ENCODE measurements at places on chromosomes 4 and X.

- no peak for DNase-seq
These were observed 27.0 kb downstream of the SLC10A6 start for GRCh38 chr4:86822136-86822535.

GRCh38 chr4:39970671-39971640 lies 6.8 kb downstream of the PDS5A start:
- peak; percentile 23 for DNase-seq

DNA sequence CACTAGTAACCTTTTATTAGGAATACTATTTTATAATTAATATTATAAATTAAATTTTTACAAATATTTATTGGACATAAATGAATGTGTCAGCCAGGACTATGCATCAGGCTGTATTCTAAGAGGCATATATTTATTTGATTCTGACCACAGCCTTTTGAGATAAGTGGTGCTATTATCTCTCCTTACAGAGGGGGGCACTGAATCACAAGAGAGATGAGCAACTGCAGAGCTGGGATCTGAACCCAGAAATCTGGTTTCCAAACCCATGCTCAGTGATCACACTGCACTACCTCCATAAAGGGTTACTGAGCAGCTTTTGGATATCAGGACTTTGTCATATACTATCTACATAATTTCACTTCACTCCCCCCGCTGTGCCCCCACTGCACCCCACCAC lies 322.0 kb downstream of the TMA16 start:
- DNase-seq: no peak

DNA sequence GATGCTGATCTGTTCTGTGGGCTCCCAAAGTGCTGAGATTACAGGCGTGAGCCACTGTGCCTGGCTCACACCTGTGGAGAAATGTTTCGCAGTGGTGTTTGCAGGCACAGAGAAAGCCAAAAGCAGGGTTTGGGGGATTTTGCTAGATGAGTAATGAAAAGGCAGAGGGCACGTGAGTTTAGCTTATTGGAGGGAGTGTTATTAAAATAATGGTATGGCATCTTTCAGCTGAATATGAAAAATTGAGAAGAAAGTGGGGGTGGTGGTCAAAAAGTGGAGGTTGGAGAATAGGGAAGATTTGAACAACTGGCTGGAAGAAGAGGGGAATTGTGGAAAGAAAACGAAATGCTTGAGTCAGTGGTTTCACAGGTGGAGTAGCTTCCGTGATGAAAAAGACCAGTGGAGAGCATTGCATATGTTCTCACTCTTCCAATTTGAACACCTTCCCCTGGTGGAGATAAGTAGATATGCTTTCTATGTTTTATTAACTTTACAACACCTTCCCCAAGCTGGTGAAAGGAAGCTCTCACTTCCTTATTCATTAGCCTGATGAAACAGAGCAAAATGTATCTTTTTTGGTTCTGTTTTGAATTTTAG lies 1.1 kb upstream of the CHST7 start:
- peak; percentile 13 for DNase-seq

GRCh38 chr4:23881052-23881501 lies 8.8 kb downstream of the PPARGC1A start:
- DNase-seq: peak; percentile 34

- no peak for DNase-seq
These were observed 11.3 kb downstream of the CACNA1F start for GRCh38 chrX:49221868-49222267.

GRCh38 chr4:189505380-189505779 lies 435.3 kb upstream of the FRG1 start:
- no peak for DNase-seq

GRCh38 chr4:153651116-153651515 lies 33.0 kb upstream of the TLR2 start:
- peak; percentile 62 for DNase-seq

GRCh38 chr4:128819082-128819742 lies 9.7 kb downstream of the JADE1 start:
- DNase-seq: no peak

DNA sequence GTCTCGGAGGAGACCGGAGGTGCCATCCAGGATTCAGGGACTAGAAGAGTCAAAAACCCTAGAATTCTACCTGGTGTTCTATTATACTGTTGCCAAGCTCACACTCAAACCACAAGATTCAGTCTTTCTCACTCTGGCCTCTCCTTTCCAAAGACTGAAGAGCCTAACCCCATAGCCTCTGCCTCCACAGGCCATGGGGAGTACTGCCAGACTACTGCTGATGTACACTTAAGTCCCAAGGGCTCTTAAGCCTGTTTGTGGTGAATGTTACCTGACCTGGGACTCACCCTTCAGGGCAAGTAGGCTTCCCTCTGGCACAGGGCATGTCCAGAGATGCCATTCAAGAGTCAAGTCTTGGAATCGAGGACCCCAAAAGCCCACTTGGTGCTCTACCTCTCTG lies 58.9 kb upstream of the IRS4 start:
- DNase-seq: no peak

DNA sequence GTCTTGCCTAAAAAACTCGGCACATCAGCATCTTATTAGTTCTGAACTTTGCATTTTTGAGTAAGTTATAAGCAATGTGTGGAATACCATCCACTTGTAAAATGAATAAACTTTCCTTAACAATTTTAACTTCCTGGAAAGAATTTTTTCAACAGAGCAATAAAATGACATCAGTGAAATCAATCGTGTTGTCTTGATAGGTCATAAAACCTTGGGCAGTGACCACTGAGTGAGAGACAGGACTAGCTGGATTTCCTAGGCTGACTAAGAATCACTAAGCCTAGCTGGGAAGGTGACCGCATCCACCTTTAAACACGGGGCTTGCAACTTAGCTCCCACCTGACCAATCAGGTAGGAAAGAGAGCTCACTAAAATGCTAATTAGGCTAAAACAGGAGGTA lies 403.0 kb upstream of the CNKSR2 start:
- no peak for DNase-seq

- no peak for DNase-seq
These were observed 145.2 kb upstream of the SFRP2 start for GRCh38 chr4:153933915-153934687.

GRCh38 chrX:85012098-85012497 lies 8.4 kb downstream of the APOOL start:
- DNase-seq: no peak

DNA sequence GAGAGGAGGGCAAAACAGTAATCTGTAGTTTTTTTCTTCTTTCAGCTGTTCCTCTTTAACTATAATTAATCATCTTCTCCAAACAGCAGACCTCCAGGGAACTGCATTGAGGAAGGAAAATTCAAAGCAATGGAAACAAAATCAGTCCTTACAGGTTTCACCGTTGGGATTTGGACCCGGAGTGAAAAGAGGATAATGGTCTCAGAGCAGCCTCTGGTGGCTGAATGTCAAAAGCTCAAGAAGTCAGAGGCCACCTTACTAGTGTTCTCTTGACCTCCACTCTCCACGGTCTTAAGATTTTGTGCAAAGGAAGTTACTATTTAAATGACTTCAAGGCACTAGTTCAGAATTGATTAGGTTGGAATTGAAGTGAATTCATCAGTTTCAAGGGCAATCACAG lies 16.0 kb upstream of the MID1 start:
- peak; percentile 9 for DNase-seq

DNA sequence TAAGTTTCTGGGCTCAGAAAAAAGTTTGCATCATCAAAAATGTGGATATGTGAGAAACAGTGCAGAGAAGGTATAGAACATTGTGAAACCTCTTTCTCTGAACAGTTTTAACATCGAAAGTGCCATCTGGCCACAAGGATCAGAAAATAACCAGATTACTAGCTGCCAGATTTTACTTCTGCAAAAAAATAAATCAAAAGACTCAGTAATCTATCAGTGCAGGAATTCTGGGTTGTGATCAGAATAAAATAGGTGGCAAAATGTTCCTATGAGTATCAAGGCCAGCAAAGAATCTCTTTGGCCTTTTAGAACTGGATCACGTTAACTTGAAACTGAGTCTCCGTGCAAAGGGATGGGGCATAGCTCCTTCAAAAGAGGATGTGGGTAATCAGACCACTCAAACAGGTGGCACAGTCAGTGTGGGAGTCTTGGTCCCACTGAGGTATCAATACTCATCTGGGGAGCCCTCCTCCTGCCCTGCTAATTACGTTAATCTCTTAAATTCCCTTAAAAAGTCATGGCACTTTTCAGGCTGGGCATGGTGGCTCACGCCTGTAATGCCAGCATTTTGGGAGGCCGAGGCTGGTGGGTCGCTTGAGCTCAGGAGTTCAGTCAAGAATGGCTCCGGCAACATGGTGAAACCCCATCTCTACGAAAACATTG lies 26.7 kb upstream of the RBM47 start:
- DNase-seq: peak; percentile 48

DNA sequence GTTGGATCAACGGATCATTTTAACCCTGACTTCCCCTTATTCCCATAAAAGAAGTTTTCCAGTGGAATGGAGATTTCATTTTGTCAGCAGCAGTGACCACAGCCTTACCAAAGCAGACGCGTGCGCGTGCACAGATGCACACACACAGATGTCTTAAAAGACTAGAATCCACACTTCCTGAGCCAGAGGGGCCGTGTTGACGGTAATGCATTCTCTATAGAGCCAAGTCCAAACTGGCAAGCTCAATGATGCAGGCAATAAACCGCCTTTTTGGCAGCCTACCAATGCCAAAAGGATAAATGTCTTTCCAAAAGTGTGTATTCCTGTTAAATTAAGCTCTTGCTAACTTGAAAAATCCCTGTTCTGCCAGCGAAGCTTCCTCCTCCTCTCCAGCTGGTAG lies 18.8 kb upstream of the CLDN34 start:
- DNase-seq: no peak

GRCh38 chr4:52750819-52751486 lies at the start of gene ERVMER34-1:
Gene ERVMER34-1 (minus strand): TSS chr4:52751425. CDS start chr4:52745520, 5,905 bp downstream.
- DNase-seq: no peak

- peak; percentile 24 for DNase-seq
These were observed 435.7 kb upstream of the FMR1 start for GRCh38 chrX:147476008-147476407.

GRCh38 chr4:168607215-168607614 lies 110.4 kb downstream of the PALLD start:
- DNase-seq: no peak

DNA sequence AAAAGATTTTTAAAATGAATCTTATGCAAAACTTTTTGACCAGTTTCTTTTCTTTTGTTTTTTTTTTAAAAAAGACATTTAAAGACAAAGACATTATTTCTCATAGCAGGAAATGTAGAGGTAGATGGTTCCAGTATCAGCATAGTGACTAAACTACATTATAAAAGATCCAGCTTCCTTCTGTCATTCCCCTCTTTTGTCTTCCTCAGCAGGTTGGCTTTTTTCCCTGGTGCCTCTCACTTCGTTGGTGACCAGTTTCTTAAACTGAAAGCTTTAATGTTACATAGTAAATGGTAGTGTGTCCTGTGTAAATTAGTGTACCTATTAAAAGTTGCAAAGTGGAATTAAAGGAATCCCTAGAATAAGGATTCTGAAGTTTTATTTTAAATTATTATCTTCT lies 36.1 kb downstream of the DCK start:
- no peak for DNase-seq

GRCh38 chr4:42302348-42302747 lies 94.9 kb upstream of the SHISA3 start:
- peak; percentile 70 for DNase-seq

- DNase-seq: no peak
These were observed 152.7 kb downstream of the STK32B start for GRCh38 chr4:5203993-5204310.

DNA sequence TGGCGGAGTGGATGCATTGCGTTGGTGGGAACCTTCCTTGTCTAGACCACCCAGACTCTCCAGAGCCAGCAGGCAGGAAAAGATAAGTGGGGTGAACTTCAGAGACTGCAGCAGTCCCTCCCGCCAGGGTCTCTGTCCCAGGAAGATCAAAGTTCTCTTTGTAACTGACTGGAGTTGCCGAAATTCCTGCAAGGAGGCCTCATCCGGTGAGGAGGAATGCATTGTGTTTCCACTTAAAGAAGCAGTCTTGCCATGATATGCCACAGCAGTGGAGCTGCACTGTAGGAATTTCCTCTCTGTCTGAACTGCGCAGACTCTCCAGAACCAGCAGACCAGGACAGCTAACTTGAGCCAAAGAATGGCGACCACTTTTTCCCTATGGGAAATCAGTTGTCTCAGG lies 1190.4 kb downstream of the TECRL start:
- no peak for DNase-seq

GRCh38 chr4:3287271-3287971 lies 5.4 kb upstream of the RGS12 start:
- DNase-seq: no peak

DNA sequence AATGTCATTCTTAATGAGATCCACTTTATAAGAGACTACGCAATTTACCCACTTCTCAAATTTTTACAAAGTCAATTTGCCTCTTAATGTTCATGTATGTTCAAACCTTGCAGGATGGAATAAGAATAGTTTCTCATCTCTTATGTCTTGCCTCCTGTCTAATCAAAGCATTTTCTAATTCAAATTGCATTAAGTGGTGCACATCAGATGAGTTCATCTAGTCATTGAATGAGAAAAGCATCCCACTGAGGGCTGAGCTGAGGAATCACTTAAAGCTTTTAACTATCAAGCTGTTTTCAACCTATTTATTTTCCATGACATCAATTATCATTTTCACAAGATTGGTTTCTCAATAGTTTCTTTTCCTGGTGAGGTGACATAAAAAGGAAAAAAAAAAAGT lies 1964.0 kb downstream of the PCDH7 start:
- DNase-seq: no peak

- DNase-seq: no peak
These were observed 36.6 kb downstream of the PCGF3 start for GRCh38 chr4:742096-742741.

DNA sequence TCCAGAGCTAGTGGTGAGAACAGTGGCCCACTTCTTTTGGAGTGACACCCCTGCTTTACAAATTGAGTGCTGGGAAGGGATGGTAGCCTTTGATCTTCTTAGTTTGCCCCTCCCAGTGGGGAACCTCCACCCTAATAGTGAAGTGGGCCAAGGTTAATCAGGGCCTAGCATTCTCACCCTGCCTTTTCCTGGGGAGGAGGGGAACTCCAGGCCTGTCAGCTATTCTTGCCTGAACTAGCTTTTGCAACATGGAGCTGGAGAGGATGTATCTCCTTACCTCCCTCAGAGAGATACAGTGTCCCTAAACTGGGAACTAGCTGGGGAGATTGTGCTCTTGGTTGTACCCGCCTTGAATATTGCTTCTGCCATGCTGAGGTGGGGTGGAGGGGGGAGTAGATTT lies 20.6 kb downstream of the PHKA1 start:
- DNase-seq: no peak

DNA sequence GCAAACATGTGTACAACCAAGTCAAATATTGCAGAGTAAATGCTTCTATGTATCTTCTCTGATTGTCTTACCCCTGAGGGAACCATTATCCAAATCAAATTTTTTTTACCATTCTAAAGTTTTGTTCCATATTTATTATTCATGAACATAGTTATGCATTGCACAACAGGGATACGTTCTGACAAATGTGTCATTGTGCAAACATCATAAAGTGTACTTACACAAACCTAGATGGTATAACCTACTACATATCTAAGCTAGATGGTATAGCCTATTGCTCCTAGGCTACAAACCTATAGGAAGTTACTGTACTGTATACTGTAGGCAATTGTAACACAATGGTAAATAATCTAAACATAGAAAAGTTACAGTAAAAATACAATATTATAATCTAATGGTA lies 23.4 kb downstream of the BEX3 start:
- no peak for DNase-seq

- DNase-seq: no peak
These were observed 3.7 kb upstream of the CCNQ start for GRCh38 chrX:153602601-153603000.

- no peak for DNase-seq
These were observed 49.2 kb downstream of the STPG2 start for GRCh38 chr4:98094118-98094517.
